DMS153 (cell line): ENCODE measurements at places on chromosomes 6 and 20.

DNA sequence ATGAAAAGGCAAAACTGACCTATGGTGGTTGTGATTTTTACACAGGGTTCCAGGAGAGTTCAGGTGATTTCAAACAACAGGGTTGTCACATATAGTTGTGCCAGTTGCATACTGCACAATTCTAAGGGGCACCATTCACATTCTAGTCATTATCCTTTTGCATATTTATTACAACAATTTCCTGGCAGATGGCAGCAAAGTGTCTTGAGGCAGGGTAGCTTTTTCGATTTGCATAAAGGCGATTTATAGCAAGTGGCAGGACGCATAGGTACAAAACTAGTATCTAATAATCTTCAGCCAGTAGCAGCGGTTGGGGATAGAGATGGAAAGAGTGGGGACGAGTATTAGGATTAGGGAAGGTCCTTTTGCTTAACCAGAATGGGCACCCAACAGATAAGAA lies 46.5 kb upstream of the TRAF3IP2 start:
- DNase-seq = peak; percentile 10

DNA sequence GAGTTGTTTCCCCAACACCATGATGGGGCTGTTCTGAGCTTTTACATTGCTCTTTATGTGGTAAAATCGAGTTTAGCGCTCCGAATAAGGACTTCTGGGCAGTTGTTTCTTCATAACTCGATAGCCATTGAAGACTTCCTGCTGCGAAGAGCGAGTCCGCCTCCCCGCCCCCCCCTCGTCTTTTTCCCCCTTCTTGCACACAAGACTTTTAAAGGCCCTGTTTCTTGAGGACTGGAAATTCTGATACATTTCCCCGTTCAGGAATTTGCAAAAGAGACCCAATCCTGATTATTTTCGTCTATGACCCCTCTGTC lies 1.5 kb upstream of the CITED2 start:
- DNase-seq = no peak

- no peak for DNase-seq
Measured at GRCh38 chr20:20455926-20456325, 88.0 kb downstream of the INSM1 start.

GRCh38 chr20:47481330-47482216 lies 20.1 kb upstream of the NCOA3 start:
- no peak for DNase-seq

- no peak for DNase-seq
Measured at GRCh38 chr6:81820980-81821379, 68.5 kb upstream of the TENT5A start.

- no peak for DNase-seq
Measured at GRCh38 chr20:51434580-51435247, 107.8 kb downstream of the NFATC2 start.
